ENCODE measurements at places on chromosomes 5 and 9.

DNA sequence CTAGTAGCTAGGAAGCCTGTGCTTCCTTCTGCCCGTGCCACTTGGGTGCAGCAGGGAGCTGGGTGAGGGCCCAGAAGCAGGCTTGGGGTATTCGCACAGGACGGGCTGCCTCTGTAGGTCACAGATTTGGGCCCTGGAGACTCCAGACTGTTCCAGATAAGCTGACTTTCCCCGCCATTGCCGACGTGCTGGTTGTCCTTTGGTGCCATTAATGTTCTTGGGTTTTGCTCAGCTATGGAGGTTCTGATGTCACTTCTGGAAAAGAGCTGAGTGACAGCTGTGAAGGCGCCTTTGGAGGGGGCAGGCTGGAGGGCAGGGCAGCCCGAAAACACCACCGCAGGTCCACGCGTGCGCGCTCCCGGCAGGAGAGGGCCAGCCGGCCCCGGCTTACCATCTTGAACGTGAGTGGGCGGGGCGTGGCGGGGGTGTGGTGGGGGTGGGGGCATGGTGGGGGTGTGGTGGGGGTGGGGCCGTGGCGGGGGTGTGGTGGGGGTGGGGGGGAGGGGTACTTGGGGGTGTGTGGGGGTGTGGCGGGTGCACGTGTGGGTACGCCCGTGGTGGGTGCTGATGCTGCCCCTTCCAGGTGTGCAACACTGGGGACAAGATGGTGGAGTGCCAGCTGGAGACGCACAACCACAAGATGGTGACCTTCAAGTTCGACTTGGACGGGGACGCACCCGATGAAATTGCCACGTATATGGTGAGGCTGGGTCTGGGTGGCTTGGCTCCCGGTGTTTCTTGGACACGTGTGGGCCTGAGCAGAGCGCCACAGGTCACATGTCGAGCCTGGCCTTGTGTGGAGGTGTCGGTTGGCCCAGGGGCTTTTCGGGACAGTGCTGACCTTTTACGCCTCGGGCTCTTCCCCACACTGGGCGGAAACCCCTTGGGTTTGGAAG lies 79.6 kb downstream of the WNK2 start:
- no peak for DNase-seq

DNA sequence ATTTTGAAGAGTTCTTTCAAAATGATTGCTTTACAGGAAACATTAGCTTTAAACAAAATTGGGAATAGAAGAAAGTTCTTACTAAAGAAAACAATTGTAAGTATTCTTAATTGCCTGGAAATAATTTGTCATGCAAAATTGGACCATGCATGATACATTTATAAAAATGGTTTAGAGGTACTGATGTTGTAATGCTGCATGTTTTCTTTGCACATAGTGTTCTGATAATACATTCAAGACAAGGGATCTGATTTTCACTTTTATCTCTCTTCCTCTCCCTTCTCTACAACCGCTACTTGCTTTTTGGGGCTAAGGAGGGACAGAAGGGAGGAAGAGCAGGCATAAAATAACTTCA lies 211.6 kb upstream of the MPDZ start:
- no peak for DNase-seq

- DNase-seq: no peak
Measured at GRCh38 chr5:121175986-121176385, 675.7 kb upstream of the FTMT start.

DNA sequence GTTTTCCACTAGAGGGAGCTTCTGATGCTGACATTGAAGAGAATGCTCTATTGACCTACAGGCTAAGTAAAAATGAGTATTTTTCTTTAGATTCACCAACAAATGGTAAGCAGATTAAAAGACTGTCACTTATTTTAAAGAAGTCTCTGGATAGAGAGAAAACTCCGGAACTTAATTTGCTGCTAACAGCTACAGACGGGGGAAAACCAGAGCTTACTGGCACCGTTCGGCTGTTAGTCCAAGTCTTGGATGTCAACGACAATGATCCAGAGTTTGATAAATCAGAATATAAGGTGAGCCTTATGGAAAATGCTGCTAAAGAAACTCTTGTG lies 764 bp downstream of the PCDHA11 start:
- DNase-seq: no peak

DNA sequence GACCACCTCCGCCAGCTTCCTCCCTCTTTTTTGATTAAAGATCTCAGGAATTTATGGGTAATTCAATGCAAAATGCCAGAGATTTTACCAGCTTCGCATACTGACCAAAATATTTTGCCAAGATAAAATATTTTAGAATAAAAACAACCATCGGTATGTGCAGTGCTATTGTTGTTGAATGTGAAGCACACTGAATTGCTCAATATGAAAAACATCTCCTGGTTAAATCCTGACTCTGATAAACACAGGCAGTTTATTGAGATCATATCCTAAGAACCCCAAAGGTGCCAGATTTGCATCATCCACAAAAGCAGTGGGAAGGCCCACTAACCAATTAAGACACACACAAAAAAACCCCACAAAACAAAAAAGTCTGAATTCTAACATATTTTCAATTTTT lies 202.4 kb downstream of the GLIS3 start:
- DNase-seq: no peak

DNA sequence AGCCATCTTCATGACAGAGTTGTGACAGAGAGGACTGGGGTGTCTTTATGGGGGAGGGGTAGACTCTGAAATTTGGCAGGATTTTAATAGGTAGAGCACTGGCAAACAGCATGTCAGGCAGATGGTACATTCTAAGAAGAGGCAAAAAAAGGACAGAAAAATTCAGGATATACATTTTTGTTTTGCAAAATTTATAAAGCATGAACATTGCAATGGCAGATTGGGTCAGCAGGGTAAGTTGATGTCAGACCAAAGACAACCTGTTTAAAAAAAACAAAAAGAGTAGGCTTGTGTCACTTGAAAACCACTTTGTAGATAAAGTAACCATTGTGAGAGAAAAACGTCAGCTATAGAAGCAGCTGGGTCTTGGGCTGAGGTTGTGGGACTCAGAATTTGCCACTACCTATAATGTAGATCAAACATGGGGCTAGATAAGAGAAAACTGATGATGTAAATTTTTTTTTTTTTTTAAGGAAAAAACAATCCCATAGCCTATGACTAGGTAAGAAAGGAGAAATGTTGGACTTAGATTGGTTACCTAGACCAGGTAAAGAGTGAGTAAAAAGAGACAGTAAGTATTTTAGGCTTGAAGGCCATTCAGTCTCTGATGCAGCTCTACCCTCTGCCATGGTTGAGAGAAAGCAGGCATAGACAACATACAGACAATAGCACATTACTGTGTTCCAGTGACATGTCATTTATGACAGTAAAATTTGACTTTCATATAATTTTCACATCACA lies 8.3 kb downstream of the CAMK4 start:
- no peak for DNase-seq

DNA sequence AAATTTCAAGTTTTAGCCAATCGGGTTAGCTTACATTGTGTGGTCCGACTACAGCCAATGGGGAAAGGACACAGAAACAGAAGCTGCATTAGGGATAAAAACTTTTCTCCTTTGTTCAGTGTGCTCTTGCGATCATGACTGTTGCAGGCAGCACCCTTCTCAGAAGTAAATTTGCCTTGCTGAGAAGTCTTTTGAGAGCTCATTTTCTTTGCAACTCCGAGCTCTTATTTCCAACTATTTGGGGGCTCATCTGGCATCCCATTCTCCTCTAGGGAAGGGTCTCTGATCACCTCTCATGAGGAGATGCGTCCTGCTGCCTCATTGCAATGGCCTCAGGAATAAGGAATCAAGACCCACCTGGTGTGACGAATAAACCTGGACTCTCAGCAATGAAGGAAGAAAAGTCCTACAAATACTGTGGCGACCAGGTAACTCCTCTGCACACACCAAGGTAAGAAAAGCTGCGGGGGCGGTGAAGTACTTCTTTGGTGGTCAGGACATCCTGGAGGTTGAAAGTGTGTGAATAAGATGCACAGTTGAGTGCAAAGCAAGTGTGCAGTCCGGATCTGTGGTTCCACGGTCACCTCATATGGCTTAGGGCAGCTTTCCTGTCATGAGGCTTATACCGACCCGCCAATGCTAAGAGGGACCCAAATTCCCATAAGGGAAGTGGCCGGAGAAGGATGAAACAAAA lies 20.4 kb downstream of the CNOT8 start:
- DNase-seq: no peak

- DNase-seq: no peak
Measured at GRCh38 chr5:97547430-97547829, 364.4 kb upstream of the RIOK2 start.

DNA sequence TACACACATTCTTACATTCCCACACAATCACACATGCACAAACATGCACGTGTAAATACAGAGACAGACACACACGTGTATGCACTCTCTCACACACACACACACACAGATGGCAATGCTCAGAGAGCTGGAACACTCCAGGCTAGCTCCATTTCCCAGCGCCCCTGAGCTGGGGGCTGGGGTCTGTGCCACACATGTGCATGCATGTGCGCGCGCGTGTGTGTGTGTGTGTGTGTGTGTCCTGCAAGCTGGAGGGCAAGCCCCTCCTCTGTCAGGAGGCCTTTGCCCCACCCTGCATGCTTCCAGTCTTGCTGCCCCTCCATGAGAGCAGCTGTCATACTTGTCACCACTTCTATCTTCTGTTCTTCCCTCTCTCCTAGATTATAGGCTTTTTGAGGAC lies 16.6 kb upstream of the S1PR3 start:
- no peak for DNase-seq

Measured in stimulated activated CD8-positive, alpha-beta memory T cell treated with anti-CD3 and anti-CD28 coated beads, Interleukin-7, amount 100 ng/mL, for 4 hours (primary cell).